ENCODE measurements at places on chromosomes 6 and 20.

DNA sequence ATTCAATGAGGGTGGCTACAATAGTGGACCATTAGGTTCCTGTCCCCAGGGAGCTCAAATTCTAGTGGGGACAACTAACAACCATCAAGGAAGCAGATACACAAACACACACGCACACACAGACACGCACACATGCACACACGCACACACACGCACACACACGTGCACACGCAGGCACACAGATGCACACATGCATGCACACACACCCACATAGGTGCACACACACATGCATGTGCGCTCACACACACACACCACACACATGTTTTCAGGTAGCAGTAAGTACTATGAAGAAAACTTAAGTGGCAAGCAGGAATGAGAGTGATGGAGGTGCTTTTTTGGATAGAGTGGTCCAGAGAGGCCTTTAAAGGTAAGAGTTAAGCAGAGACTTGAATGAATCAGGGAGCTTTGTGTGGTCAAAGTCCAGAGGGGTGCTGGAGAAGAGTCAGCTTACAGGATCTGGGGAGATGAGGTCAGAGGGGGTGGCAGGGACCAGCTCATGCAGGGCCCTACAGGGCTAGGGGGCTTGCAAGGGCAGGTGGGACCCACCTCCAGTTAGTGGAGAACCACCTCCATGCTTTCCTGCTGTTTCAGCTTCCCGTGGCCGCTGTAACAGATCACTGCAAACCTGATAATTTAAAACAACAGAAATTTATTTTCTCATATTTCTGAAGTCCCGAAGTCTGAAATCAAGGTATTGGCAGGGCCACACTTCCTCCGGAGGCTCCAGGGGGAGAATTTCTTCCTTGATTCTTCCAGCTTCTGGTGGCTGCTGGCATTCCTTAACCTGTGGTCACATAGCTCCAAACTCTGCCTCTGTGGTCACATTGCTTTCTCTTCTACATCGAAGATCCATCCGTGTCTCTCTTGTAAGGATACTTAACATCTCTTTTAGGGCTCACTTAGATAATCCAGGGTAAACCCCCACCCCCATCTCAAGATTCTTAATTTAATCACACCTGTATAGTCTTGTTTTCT lies 6.9 kb upstream of the NSFL1C start:
- no peak for DNase-seq

DNA sequence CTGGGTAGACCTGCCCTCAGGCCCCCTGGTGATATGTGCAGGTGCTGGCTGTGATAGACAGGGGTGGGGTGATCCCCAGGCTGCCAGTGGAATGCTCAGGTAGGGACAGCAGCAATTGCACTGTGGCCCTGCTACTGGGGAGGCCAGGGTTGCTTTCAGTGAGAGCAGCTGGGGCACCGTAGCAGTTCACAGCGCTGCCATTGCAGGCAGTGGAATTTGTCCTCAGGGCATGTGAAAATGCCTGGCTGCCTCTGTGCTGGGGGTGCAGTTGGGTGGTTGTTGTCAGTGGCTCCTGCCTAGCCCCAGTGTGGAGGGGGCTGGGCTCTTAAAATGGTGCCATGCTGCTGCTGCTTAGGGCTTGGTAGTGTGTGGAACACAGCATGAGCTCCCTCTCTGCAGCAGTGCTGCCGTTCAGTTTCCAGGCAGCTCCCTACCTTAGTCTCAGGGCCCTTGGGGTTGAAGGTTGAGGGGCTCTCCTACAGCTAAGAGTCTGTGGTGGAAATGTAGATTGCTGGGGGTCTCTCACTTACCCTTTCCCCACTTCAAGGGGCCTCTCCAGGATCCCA lies 23.6 kb downstream of the GJA10 start:
- no peak for DNase-seq

GRCh38 chr20:41359541-41360011 lies 7.0 kb downstream of the EMILIN3 start:
- no peak for DNase-seq

GRCh38 chr6:34182751-34183531 lies 37.1 kb upstream of the GRM4 start:
- DNase-seq = no peak

Data from NCI-H526 (cell line).